ENCODE measurements at places on chromosomes 12 and 14.

- peak; percentile 94 for DNase-seq
These were observed 5.1 kb downstream of the CISTR start for GRCh38 chr12:53746592-53747092.

DNA sequence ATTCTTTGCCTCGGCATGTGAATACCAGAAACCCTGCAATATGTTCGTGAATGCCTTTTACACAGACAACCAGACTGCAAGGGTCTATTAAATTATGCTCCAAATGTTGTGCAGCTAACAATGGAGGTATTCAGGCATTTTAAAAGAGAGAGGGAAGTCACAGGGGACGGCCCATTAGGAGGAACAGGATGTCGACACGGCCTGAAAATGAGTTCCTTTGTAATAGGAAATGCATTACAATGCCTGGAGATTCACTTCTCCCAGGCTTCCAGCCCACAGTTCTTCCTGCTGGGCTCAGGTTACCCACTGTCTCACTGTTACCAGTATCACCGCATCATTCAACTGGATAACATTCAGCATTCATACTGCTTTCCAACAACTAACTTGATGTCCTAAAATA lies 2.5 kb downstream of the DUSP6 start:
- peak; percentile 77 for DNase-seq

DNA sequence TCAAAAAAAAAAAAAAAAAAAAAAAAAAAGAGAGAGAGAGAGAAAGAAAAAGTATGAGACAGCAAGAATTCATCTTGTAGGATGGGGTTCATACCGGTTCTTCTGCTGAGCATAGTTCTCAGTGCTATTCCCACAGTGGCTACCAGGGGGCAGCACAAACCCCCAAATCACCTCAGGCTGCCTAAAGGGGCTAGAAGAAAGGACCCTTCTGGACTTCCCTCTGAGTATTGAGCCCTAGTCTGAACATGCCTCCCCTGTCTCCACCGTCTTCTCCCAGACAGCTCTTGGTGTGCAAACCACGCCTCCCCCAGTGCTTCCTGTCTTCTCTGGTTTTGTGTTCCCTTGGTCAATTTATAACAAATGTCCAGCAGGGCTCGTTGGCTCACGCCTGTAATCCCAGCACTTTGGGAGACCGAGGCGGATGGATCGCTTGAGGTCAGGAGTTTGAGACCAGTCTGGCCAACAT lies 31.3 kb upstream of the SMUG1 start:
- DNase-seq = peak; percentile 81

GRCh38 chr12:121953695-121954094 lies 35.3 kb downstream of the CFAP251 start:
- DNase-seq = peak; percentile 39

DNA sequence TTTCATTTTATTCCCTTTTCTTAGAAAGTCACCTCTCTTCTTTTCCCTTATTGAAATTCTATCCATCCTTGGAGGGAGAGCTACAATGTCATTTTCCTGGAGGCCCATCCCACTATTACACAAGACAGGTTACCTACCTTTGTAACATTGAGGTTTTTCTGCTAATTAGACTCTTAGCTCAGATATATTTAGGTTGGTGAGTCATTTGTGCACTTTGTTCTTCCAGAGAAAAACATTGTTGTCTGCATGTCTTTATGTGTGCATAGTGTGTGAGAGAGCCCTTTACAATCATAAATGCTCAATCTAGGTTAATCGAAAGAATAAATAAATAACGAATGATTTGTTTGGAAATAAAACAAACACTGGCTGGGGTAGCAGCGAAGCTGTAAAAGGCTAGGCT lies 191.8 kb downstream of the DACT1 start:
- DNase-seq = peak; percentile 87

DNA sequence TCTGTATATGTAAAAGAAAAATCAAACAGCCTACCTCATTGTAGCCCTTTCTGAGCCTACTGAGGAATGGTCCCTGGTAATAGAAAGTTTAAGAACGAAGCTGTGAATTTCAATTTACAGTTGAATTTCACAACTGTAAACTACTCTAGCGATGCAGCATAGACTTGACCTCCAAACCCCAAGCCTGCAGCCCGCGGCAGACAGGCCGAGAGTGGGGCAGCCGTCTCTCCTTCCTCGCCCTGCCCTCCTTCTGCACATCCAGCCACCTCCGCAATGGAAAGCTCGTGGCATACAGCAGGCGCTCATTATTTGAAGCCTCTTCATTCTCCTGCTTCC lies 15.3 kb downstream of the RNASE2 start:
- no peak for DNase-seq

GRCh38 chr12:132955094-132956010 lies 754 bp downstream of the ZNF605 start:
- peak; percentile 76 for DNase-seq

- peak; percentile 87 for DNase-seq
These were observed at the start of gene GPRC5A for GRCh38 chr12:12891080-12891880. TSS of gene GPRC5A (plus strand) at chr12:12891562. CDS start at chr12:12908250, 16,688 bp downstream.

DNA sequence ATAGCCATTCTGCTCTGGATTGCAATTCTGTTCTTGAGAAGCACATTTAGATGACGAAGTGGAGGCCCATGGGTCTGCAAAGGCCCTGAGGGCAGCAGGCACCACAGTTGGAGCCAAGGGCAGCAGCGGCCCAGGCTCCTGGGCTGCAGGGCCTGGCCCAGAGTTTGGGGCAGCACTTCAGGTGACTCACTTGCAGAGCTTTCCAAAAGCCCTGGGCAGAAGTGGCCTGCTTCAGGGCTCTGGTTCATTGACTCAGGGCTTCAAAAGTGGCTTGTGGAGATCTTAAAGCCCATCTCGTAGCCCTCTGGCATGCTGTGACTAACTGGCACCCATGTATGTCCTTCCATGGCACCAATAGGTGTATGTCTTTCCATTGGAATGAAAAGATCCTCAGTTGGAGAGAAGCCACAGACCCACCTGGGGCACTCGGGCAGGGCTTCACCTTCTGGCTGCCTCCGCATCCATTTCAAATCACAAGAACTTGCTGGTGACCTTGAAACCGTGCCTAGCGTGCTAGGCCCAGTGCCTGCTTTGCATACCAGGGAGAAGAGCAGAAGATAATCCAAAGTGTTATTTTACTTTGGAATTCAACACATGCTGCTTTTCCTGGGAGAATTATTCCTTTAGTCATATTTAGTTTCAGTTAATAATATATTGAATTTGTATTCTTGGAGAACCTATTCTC lies 106.7 kb downstream of the PRMT8 start:
- DNase-seq = no peak

DNA sequence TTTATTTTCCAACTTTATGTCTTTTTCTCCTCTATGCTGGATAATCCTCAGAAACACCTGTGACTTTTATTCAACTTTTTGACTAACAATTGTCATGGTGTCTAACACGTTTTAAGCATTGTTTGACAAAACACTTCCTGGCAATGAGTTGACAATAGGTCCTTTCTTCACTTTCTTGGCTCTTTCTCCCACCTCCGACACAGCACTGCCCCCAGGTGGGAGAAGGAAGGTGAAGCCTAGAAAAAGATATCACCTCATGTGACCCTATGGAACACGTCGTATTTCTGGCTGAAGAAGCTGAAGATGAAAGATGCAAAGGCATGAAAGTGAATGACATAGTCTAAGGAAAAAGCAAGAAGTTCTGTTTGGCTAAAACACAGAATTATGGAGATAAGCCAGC lies 430.0 kb downstream of the ETNK1 start:
- DNase-seq = peak; percentile 57

DNA sequence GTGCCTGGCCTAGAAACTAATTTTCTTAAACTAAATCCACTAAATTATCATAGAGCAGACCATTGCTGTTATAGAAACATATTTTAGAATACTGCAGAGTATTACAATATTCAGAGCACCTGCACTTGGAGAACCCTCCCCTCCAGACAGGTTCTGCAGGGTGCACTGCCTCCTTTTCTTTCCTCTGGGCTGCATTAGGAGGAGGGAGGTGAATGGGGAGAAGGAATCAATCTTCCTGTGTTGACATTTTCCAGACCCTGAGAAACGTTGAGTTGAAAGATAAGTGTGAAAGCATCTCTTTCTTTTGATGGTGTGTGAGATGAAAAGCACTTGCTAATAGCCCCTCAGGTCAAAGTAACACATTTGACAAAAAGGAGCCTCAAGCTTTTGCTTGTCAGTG lies 7.3 kb downstream of the SYNE2 start:
- no peak for DNase-seq

DNA sequence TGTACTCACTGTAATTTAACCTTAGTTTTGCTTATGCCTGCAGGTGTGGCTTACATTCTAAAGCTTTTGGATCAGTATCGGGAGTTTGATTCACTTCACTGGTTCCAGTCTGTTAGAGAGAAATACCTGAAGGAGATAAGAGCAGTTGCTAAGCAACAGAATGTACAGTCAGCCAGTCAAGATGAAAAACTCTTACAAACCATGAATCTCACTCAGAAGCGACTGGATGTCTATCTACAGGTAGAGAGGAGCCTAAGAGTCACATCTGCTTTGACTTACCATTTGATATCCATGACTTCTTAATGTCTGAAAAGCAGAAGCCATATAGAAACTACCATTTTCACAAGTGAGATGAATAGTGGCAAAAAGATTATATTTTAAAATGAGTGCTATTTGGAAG lies 56.5 kb downstream of the WASHC4 start:
- DNase-seq = peak; percentile 40

DNA sequence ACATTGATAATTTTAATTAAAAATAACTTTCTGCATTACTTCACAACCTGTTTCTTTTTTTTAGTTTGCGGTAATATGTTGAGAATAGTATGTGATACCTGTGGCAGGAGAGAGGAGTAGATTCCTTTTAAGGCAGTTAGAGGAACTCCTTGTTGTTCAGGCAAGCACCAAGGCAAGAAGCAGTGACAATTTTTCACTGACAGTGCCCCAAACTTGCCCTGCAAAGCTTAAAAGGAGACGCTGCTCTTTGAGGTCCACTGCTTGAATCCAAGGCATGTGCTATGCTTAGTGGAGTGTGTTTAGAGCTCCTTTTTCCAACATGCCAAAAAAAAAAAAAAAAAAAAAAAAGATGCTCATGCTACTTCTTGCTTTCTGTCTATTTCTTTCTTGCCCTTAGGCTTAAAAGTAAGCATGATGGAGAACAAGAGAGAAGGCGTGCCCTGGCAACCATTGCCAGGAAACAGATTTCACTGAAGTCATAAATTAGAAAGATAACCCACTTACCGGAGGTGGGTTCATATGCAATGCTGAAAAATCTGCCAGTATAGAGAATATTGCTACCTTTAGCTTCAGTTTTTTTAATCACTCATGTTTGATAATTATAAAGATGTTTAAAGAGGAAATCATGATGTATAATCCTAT lies 58.3 kb upstream of the DYRK2 start:
- DNase-seq = no peak

DNA sequence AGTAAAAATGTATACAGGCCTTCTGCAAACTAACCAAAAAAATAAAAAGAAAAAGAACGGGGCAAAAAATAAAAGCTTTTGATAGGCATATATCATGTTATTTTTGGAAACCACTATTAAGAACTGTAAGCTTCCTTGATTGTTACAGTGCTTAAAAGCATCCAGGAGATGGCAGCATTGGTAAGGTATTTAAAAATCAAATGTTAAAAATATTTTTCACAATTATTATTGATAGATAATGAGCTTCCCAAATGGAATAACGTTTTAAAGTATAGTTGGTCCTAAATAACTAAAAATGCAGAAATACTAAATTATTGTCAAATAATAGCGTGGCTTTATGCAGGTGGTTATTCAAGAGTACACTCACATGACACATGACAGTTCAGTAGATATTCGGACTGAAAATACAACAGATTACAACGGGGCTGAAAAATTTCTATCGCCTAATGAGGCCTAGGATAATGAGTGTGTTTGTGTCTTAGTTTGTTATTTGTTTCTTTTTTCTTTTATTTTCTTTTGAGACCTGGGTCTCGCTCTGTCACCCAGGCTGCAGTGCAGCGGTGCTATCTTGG lies 127.2 kb upstream of the ATF7IP start:
- peak; percentile 71 for DNase-seq

DNA sequence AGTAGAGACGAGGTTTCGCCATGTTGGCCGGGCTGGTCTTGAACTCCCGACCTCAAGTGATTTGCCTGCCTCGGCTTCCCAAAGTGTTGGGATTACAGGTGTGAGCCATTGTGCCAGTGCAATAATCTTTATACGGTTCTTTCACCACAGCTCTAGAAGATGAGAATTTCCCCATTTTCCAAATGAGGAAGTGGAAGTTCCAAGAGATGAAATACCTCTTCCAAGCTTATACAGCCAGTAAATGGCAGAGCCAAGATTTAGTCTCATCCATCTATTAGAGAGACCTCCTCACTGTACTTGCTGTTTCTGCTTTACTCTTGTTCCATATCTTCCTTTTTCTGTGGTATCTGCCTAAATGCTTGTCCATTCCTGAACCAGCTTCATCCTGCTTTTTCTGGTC lies 3.1 kb upstream of the LMNTD1 start:
- no peak for DNase-seq

- DNase-seq = peak; percentile 63
These were observed 28.2 kb downstream of the WBP11 start for GRCh38 chr12:14774906-14775635.

DNA sequence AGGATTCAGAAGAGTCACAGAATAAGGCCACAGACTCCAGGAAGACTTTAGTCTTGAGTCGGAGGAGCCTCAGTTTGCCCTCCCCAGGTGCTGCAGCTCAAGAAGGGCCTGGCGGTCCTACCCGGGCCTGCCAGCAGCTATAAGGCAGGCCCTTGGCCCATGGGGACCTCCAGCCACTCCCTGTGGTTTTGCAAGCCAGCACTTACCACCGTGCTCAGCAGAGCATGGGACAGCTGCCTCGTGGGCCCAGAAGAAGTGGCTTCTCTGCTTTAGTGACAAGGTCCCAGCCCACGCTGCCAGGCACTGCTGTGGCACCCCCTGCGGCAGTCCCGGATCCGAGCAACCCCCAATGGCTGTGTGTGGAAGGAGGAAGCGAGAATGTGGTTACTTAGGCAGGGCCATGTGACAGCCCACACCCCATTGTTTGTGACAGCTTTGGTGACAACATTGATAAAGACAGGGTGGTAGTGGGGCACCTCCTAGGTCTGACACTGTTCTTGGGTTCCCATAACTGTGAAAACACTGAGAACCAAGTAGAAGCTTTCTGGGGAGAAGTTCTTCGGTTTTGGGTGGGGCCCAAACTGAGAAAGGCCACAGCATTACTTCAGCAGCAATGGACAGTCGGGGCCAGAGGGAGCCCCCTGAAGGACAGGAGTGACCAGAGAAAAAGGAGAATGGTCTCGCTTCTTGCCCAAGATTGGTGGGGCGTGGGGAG lies at the start of gene SELPLG:
SELPLG (minus strand) TSS at position 361 of the 715 bp plus-strand sequence. CDS start 9,587 bp downstream, outside the sequence.
- no peak for DNase-seq

- peak; percentile 15 for DNase-seq
These were observed 193.4 kb downstream of the RASSF9 start for GRCh38 chr12:85642808-85643207.

GRCh38 chr14:99944241-99944651 lies 121.0 kb upstream of the EVL start:
- no peak for DNase-seq

All from DMS53 (cell line).